ENCODE measurements at places on chromosomes 1 and 21. TPM values are rescaled to one million over a fixed set of nuclear protein-coding genes. Genes with fewer than 3 reads are reported as not detected.

The METTL18 gene
- total RNA-seq, result 12.9 TPM

The GRHL3 gene
- total RNA-seq, result not detected

The CAPZA1 gene
- total RNA-seq, result 73.2 TPM

The CFHR2 gene
- total RNA-seq, result not detected

The SERPINC1 gene
- total RNA-seq, result not detected

The SLC2A5 gene
- total RNA-seq, result not detected

The TACSTD2 gene
- 33.6 TPM for total RNA-seq

The GPX7 gene
- 5.1 TPM for total RNA-seq

The RHBG gene
- not detected for total RNA-seq

The FAM131C gene
- total RNA-seq, result not detected

The THEM5 gene
- total RNA-seq, result not detected

The KCNJ10 gene
- total RNA-seq, result not detected

- no peak for DNase-seq
Measured at GRCh38 chr1:77776007-77776700, 3.3 kb upstream of the MIGA1 start.

DNA sequence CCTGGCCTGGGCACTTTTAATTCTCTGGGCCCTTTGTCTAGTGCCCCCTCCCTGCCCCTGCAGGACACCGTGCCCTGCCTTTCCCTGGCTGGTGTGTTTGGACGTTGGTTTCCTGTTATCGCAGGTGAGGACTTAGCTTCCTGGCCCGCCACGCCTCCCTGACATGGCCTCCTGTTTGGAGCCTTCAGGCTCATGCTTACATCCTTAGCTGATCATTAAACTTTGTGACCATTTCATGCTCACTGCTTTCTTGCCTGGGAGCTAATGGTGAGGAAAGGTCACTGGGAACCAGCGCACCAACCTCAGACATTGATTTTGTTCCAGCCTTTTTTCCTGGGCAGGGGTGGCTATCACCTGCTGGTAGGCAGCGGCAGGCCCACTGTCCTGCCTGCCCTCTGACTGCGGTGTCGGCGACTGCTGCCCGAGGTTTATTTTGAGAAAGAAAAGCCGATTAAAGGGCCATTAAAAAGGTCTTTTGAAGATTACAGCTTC is 3.7 kb downstream of the PFKL start:
- peak; percentile 86 for DNase-seq

DNA sequence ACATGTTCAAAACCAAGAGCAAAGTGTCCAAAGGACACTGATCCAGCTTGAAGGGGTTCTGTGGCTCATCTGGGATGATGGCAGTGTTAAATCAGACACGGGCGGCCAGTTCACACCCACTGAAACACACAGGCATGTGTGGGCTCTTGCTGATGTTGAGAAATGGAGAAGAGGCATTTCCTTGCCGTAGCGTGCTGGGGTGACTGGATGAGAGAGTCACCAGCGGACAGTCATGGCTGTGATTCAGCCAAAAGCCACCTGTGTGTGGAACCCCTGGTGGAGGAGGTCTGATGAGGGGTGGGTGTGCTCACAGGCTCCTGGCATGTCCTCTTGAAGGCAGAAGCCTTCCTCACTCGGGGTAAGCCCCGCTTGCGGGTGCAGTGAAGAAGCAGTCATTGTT is 7.2 kb downstream of the C1orf35 start:
- DNase-seq, result no peak

DNA sequence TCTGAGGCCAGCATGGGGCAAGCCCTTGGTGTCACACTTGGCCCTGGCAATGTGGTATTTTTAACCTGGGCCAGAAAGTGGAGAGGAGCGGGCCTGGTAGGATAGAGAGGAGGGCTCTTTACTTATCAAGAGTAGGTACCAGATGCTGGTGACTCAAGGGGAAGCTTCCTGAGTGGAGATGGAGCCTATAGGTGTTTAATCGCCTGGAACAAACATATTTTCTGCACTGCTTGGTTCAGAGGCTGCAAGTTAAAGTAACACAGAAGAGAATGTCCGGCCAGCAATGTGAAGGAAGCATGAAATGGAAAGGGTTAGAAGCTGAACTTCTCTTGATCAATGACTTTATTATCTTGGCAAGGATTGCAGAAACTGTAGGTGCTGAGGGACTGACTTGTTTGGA is 74.3 kb downstream of the DDR2 start:
- DNase-seq, result no peak

DNA sequence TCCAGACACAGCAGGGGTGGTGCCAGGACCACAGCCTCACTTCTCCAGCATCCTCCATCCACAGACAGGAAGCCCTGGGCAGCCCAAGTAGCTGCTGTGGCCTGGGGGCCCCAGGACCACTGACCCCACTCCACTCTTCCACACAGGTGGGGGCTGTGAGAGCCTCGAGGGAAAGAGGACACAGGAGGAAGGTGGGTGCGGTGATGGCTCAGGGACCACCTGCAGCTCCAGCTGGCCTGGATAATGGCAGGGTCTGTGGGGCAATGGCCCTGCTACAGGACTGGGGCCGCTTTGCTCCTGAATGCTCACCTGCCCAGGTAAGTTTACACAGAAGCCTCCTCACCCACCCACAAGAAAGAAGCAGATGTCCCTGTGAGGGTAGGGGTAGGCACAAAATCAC is 18.3 kb upstream of the PRSS38 start:
- no peak for DNase-seq

GRCh38 chr1:183444243-183444642 is 26.1 kb upstream of the NMNAT2 start:
- no peak for DNase-seq

- no peak for DNase-seq
Measured at GRCh38 chr1:70248729-70249128, 27.5 kb downstream of the SRSF11 start.

- no peak for DNase-seq
Measured at GRCh38 chr1:77039739-77040138, 172.5 kb downstream of the ST6GALNAC5 start.

DNA sequence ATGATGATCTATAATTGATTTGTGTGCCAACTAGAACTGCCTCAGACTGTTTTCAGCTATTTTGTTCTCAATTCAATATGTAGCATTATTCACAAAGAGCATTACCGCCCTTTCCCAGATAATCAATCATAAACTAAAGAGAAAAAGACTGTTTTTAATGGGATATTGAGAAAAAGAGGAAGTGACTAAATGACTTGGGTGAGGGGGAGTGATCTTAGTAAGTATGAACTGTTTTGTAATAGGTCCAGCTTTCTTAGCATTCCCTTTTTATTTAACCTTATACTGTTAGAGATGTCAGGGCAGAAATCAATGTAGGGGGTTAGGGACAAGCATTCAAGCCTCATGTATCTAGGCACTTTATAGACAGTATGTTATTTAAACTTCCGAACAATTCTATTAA is 157.8 kb upstream of the DPYD start:
- DNase-seq, result no peak

GRCh38 chr1:201313086-201313485 is 29.8 kb downstream of the PKP1 start:
- no peak for DNase-seq

GRCh38 chr1:44086692-44087474 is 31.7 kb upstream of the KLF17 start:
- no peak for DNase-seq

GRCh38 chr1:165965857-165966256 is 138.4 kb downstream of the UCK2 start:
- no peak for DNase-seq

DNA sequence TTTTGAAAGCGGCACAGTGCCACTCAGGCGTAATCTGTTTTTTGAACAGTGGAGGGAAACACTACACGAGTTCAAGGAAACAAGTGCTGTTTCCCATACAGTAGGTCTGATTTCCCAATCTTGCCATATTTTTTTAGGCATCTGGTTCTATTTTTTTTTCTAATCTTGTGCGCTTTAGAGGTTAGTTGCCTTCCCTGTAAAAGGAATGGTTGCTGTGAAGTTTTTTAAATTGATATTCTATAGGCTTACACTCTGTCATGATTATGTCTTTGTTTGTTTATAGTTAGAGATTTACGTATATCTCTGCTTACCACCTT is 1.2 kb downstream of the NASP start:
- DNase-seq, result no peak

- DNase-seq, result no peak
Measured at GRCh38 chr21:39750670-39751069, 5.7 kb downstream of the IGSF5 start.

- no peak for DNase-seq
Measured at GRCh38 chr1:106651028-106651762, 405.3 kb upstream of the PRMT6 start.

DNA sequence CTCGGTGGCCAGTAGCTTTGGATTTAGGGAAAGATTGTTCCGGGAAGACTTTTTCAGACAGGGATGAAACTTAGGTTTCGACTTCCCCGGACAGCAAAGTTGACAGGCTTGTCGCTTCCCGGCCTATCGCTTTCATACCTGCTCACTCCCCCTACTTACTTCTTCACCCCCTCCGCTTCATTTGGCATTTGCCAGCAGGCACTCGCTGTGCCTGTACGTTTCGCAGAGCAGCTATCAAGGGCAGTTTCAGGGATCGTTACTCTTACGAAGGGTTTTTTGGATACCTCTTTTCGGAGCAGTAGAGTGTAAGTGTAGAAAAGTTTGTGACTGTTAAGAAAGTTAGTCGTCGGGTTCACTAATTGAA is 393 bp downstream of the BLZF1 start:
- DNase-seq, result peak; percentile 26

DNA sequence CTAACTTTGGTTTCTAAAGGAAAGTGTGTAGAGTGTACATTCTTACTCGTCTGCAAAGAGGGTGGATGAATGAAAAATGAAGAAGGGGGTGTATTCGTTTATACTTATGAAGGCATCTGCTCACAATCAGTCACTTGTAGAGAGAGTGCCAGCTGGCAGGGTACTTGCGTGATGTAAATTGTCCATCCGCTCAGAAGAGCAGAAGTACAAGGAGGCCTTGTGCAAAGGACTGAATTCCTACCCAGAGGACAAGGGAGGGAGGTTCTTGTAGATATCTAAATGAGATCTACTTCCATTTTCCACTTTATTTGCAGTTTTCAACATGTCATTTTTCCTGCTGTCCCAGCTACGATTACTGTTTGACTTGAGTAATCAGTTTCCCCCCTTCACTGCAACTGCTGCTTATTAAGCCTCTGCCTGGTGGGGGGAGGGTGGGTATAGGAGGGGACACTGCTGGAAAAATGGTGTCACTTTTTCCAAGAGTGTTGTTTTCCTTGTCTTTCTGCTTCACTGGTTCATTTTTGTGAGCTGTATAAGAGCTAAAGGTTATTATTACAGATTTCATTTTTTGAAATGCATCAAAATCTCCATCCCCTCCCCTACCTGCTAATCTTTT is 67.3 kb downstream of the LAMC1 start:
- DNase-seq, result no peak

DNA sequence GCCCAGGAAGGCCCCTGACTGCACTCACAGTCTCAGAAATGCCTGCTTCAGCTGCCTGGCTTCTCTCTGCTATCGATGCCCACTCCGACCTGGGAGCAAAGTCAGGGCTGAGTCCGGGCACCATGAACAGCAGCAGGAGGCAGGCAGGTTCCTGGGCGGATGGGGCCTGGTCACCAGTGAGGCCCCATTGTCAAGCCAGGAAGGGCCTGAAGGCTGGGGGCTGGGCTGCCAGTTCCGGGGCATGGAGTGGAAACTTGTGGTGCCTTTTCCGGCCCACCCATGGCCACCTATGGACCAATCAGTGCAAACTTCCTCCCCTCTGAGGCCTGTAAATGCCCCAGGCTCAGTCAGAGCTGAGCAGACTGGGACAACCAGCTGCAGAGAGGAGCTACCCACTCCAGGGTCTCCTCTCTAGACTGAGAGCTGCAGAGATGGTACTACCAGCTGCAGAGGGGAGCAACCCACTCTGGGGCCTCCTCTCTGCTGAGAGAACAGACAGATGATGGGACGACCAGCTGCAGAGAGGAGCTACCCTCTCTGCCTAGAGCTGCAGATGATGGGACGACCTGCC is 286.5 kb downstream of the SMYD3 start:
- no peak for DNase-seq

- no peak for DNase-seq
Measured at GRCh38 chr1:172909606-172910326, 141.0 kb downstream of the TNFSF18 start.

- peak; percentile 48 for DNase-seq
Measured at GRCh38 chr1:53110370-53111072, 31.9 kb downstream of the SLC1A7 start.

- DNase-seq, result no peak
Measured at GRCh38 chr21:45819478-45820170, 161.9 kb upstream of the COL6A1 start.

- DNase-seq, result no peak
Measured at GRCh38 chr21:32427958-32428623, 15.6 kb downstream of the EVA1C start.

DNA sequence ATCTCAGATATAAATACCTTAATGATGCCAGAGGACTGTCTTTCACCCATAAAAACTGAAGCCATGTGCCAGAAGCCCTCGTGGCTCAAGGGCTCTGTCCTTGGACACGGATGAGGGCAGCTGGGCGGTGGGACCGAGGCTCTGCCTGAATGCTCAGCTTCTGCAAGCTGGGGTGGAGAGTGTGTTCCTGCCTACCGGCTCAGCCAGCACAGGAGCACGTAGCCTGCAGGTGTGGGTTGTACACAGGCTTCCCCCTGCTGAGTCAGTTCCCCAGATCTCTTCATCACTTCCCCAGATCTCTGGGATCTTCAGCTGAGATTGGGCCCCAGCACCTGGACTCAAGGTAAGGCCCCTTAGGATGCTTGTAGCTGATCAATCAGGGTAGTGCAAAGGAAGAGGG is 15.4 kb downstream of the KCNJ15 start:
- no peak for DNase-seq

- no peak for DNase-seq
Measured at GRCh38 chr1:195591917-195592672, 1016.1 kb downstream of the KCNT2 start.

GRCh38 chr1:10431070-10431730 is 967 bp downstream of the CENPS start:
- DNase-seq, result no peak

DNA sequence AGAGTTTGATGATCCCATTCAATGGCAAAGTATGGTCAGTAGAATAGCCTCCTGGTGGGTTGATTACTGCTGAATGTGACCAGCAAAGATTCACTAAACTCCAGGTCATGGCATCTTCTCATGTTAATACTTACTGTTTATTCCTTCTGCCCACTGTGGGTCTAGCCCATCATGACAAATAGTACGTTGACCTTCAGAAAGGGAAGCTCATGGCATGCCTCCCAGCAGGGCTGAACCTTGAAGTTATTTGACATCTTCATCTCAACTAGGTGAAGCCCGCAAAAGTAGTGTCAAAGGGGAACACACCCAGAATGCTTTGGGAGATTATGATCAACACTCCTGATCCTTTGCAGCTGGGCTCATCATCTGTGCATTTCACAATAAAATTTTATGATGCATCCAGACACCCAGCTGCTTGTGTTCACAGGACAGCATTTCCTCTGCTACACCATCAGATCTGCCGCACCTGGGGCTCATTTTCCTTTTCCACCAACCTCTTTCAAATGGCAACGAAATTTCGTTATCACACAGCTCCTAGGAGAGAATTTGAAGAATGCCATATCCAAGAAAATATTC is 49.6 kb downstream of the HLX start:
- DNase-seq, result no peak

DNA sequence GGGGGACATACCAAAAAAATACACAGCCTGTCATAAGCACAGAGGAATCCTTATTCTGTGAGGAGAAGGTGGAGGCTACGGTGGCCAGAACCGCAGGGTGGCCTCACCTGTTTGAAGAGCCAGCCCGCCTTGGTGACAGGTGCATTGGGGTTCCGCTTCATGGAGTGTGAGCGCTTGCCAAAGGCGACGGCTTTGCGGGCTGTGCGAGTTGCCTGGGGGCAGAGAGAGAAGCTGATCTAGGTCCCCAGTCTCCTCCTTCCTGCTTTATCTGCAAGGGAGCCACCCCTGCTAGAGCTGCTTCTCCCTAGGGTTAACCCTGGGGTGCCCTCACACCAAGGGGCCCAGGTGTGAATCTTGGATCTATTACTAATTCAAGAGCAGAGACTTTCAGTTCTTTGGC is 54.3 kb upstream of the GOLT1A start:
- no peak for DNase-seq

Measured in stomach (tissue), 19 donors.